Right ventricle myocardium inferior (tissue), 1 donor: ENCODE measurements at places on chromosomes 5 and 9. TPM values are rescaled to one million over a fixed set of nuclear protein-coding genes. Genes with fewer than 3 reads are reported as not detected.

DNA sequence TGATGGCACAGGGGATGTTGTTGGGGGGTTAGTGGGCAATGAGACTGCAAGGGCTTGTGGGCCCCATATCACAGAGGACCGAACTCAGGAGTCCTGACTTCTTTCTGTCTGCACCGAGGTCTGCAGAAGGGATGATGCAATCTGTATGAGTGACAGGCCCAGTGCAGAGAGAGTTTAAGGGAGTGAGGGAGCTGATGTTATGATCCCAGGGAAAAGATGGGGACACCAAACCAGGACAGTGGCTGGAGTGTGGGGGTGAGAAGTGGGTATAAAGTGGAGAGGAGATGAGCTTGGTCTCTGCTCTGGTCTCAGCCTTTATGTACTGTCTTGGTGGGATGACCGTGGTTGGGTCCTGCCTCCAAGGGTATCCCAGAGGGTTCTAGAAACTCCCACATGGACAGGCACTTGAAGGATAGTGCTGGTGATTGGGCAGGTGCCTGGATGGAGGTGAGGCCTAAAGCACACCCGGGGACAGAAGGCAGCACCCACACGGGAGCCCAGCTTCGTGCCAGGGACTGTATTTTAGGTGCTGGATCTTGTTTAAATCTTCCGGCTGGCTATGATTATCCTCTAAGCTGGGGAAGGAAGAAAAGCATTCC is 21.9 kb downstream of the GSN start:
- peak; percentile 43 for DNase-seq

- DNase-seq, result no peak
Observed at GRCh38 chr5:14156650-14157492, 13.7 kb downstream of the TRIO start.

DNA sequence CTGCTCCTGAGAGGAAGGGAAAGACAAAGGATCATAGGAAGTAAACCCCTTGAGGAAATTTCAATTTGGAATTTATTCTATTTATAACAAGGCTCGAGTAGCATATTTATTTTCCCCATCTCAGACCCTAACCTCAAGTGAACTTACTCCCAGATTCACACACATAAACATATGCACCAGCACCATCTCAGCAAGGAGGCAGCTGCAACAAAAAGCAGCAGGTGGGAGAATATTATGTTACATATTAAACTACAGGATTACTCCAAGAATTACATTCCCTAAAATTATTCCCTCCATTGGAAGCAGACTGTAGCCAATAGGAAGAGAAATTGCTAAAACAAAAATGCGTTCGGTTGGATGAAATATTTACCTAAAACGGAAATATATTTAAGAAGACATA is 108.4 kb upstream of the PRSS3 start:
- no peak for DNase-seq

DNA sequence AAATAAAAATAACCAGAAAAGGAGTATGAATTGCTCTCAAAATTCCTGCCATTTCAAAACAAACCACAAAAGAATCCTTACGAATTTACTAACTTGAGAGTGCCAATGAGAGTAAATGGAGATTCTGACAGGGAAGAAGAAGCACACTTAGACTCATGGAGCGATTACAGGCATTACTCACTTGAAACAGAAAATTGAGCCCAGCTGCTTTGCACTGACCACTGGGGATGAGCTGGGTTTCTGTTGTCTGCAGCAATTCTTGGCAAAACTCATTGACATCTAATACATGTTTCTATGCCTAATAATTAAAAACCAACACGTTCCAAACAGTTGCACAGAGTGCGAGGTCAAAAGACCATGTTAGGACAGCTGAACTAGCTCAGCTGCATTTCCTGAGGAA is 731.6 kb downstream of the DNAH5 start:
- no peak for DNase-seq

DNA sequence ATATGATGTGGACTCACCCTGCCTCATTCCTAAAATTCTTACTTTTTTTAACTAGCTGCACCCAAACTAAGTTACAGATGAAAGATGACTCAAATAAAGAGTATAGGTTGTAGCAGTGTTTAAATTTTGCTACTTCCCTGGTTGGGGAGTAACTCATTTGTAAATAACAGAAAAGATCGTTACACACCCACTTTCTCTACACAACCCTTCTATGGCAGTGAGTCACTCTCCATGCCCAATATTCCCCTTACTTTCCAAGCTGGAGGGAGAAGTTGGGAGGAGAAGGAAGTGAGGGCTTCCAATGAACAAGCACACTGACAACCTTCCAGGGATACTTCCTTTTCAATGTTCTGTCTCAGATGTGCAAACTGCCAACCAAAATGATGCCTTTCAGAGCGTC is 1.9 kb downstream of the RASEF start:
- DNase-seq, result no peak

DNA sequence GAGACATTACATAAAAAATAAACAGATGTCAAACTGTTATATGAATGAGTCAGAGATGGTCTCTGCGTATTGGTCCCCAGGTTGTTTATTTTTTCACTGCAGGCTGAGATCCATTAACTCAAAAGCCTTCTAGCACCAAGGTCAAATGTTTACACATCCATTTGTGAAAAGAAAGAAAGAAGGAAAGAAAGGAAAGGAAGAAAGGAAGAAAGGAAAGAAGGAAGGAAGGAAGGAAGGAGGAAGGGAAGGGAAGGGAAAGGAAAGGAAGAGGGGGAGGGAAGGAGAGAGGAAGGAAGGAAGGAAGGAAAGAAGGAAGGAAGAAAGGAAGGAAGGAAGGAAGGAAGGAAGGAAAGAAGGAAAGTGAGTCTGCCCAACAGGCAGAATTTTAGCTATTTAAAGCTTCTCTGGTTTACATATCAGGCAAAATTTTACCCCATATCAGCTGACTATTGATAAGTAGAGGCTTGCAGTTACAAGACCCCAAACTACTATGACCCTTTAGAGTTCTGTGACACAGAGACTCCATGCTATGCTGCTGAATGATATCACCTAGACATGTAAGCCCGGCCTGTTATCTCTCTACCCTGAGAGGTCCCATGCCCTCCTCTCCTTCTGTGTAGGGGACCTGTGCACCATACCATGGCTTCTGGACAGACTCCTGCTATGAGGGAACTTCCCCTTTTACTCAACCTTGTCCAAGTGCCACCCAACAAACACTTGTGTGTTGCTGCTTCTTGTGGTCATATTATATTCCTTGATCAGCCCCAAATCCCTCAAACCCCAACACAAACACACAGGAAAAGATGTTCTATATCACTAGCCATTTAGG is 59.0 kb downstream of the DRD1 start:
- no peak for DNase-seq

GRCh38 chr5:34409373-34409772 is 246.8 kb upstream of the RAI14 start:
- DNase-seq, result no peak

- no peak for DNase-seq
Observed at GRCh38 chr9:100486479-100487176, 13.7 kb downstream of the TMEFF1 start.

GRCh38 chr9:28025186-28025585 is 451.9 kb upstream of the C9orf72 start:
- no peak for DNase-seq

- no peak for DNase-seq
Observed at GRCh38 chr5:89728750-89729149, 680.8 kb downstream of the CETN3 start.

GRCh38 chr9:94922098-94922607 is 195.7 kb downstream of the AOPEP start:
- no peak for DNase-seq

GRCh38 chr9:33311953-33312352 is 21.6 kb downstream of the NFX1 start:
- no peak for DNase-seq

DNA sequence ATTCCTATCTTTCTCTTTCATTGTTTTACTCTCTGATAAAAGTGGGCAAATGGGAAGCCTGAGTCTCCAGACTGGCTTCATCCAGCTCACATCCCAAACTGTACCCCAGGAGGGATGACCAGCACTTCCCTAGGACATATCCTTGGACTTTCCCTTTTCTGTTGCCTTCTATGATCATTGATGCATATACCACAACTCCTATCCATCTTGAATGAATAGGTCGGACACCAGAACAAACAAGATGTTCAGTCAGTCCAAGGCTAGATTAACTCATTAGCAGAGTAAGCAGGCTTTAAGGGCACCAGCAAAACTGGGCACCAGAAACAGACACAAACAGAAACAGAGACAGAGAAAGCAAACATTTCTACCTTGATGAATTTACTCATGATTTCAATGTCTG is 159.1 kb upstream of the RGMB start:
- no peak for DNase-seq

Gene LTC4S
- total RNA-seq, result 10.3 TPM

Gene UNC5A
- 0.08 TPM for total RNA-seq

Gene PDE8B
- 1.0 TPM for total RNA-seq

Gene POU4F3
- total RNA-seq, result not detected

Gene CCDC69
- total RNA-seq, result 181 TPM

Gene CARTPT
- not detected for total RNA-seq

Gene LAMC3
- 0.22 TPM for total RNA-seq
